ENCODE measurements at places on chromosomes 2 and 18.

- no peak for DNase-seq
Measured at GRCh38 chr2:239331560-239331959, 69.3 kb downstream of the HDAC4 start.

- DNase-seq, result no peak
Measured at GRCh38 chr2:215218587-215219577, 80.5 kb upstream of the ABCA12 start.

- DNase-seq, result no peak
Measured at GRCh38 chr18:71815305-71815704, 728.8 kb downstream of the CBLN2 start.

GRCh38 chr2:56314796-56315195 is 131.0 kb downstream of the CCDC85A start:
- DNase-seq, result no peak

DNA sequence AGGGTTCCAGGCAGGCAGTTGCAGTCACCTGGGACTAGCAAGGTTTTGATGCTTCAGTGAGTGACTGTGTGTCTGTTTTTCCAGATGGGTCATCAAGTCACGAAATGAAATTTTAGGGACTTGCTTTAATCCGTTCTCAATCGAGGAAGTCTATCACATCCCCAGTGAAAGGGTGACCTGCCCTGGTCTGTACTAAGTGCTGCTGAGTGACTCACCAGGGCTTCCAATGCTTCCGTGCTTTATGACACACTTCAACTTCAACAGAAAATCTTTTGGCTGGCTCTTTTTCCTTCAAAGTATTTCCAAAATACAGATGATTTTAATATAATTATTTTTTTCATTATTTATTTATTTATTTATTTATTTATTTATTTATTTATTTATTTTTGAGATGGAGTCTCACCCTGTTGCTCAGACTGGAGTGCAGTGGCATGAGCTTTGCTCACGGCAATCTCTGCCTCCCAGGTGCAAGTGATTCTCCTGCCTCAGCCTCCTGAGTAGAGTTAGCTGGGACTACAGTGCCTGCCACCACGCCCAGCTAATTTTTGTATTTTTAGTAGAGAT is 18.4 kb downstream of the TFCP2L1 start:
- no peak for DNase-seq

GRCh38 chr2:231674587-231675338 is 33.6 kb upstream of the PTMA start:
- no peak for DNase-seq

GRCh38 chr2:225636558-225636957 is 237.0 kb downstream of the NYAP2 start:
- no peak for DNase-seq

GRCh38 chr2:224869601-224870233 is 153.6 kb upstream of the CCDC195 start:
- DNase-seq, result no peak

DNA sequence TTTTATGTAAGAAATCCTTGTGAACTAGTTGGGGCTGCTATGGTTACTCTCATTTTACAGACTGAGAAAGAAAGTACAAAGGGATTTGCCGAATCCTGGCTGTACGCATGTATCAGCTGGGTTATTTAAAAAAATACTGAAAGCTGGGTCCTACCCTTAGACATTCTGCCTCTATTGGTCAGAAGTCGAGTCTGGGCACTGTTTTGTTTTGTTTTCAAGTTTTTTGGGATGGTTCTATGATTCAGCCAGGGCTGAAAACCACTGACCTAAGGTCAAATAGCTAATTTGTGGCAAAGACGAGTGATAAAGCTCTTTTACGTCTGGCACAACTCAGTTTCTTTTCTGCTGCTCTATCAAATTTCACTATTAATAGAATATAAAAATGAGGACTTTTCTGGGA is 5.9 kb upstream of the SLC8A1 start:
- no peak for DNase-seq

Data from kidney epithelial cell (primary cell).